Caki2 (cell line): ENCODE measurements at places on chromosomes 6 and 20.

DNA sequence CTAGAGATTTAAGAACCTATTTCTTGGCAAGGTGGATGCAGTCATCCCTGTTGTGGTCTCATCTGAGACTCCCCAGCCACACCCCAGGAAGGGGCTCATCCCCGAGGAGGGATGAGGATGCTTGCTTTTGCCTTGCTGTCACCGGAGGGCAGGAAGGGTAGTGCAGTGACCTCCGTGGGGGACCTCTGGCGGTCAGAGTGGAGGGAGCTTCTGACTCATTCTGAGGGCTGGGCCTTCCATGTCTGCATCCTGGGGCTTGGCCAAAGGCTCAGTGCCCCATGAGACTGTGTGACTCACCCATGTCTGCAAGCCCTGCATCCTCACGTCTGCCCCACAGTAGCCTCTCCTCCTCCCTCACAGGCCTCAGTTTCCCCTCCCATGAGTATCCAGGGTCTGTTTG is 38.7 kb downstream of the UQCC2 start:
- peak; percentile 88 for DNase-seq

DNA sequence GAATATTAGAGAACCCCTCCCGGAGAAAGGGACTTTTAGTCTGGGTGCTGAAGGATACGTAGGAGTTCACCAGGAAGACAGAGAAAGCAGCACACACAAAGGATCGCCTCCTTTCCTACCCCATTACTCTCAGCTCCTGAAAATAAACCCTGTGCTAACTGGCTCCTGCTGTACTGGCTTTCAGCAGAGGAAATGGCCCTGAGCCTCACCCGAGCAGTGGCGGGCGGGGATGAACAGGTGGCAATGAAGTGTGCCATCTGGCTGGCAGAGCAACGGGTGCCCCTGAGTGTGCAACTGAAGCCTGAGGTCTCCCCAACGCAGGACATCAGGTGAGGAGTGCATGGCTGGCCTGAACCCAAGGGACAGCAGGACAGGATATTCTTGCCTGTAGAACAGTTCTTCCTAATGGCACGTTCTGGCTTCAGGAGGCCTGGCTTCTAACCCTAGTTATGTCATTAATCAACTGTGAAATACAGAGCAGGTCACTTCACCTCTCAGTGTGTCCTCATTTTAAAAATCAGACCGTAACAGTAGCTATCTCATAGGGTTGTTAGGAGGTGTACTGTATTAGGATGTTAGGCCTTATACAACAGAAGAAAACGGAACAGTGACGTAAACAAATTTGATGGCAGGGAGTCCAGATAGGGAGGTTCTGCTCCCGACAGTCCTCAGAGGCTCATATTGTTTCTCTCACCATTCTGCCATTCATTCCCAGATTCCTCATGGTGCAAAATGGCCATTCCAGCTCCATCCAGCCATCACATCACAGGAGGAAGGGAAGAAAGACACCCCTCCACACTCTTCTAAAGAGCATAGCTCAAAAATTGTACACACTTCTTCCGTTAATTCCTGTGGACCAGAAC is 1.8 kb downstream of the RBCK1 start:
- DNase-seq = no peak

DNA sequence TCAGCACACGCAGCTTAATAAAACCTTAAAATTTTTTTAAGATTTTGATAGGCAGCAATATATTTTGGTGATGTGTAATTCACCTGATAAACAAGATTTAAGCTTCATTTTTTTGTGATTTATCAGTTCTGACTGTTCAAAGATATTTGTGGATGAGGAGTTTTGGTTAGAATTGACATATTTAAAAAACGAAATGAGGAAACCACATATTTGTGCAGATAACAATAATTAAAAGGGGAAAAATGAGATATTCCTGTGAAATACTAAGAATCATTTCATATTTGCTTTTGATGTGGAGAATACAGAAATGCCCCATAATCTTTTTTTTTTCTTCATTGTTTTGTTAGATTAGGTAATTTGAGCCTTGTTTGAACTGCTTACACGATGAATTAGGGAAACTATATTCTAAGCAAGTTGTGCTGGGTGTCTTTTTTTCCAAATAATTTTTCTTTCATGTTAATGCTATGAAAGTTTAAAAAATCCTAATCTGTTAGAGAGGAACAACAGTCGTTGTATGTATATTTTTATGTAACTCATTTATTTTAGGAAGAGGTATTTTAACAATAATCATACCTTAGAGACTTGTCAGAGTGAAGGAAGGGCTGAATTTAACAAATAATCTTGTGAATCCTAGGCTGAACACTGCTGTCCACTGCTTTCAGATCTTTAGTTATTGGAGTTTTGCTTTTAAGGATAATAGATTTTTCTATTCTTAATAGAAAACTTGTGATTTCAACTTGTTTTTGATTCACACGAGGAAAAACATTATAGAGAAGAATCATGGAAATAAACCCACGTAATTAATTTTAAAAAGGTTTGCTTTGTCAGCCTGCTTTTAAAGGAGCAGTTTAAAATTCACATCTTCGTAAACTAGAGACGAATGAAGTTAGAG is 4.0 kb downstream of the ARID1B start:
- DNase-seq = no peak

DNA sequence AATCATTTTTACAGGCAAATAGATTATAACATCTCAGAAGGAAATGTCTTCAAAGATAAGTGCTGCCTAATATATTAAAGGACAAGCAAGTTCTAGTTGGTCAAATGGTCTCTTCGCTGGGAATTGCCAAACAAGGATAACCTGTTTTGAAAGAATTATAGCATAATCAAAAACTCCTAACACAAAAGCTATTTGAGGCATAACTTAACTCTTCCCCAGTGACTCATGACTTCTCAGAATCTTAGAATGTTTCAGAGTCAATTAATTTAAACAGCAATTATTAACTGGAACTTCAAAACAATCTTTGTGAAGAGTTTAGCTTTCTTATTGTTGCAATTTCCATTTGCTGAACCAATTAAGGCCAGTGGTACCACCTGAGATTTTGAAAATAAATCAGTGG is 126.6 kb downstream of the MTFR2 start:
- no peak for DNase-seq

DNA sequence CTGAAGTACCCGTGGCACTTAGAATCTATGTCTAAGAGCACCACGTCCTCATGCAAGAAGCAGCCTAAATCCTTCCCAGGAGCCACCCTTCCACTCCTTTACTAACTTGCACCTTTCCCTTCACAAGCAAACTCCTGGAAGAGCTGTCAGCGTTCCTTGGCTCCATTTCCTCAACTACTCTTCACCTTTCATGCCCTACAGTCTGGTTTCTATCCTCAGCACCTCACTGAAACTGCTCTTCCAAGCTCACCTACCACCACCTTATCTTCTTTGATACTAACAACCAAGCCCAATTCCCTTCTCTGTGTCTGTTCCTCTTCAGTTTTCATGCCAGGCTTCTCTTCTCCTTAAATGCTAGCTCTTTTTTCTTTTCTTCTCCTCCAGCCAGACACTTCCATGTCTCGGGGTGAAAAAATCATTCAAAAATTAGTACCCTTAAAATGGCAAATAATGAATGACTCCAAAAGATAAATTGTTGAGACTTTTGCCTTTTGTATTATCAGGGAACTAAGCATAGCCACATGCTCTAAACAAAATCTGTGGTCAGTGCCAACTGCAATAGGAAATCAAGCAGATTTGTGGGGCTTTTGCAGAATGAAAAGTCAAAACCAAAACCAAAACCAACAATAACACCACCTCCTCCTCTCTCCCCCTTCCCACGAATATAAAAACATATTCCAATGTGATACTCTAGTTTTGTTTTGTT is 149.6 kb upstream of the KCNK16 start:
- DNase-seq = no peak
